Activated naive CD8-positive, alpha-beta T cell treated with anti-CD3 and anti-CD28 coated beads for 36 hours (primary cell): ENCODE measurements at places on chromosomes 1 and 21.

GRCh38 chr1:246971090-246971721 is 36.7 kb downstream of the ZNF695 start:
- peaks cover 4% of the 10 kb centered on the region for H3K27me3 ChIP-seq
- no peak overlapping the region for H3K27ac ChIP-seq
- H3K4me3 ChIP-seq = no peak overlapping the region
- peak; percentile 47 for DNase-seq
- H3K36me3 ChIP-seq = peaks cover 3% of the 10 kb centered on the region

DNA sequence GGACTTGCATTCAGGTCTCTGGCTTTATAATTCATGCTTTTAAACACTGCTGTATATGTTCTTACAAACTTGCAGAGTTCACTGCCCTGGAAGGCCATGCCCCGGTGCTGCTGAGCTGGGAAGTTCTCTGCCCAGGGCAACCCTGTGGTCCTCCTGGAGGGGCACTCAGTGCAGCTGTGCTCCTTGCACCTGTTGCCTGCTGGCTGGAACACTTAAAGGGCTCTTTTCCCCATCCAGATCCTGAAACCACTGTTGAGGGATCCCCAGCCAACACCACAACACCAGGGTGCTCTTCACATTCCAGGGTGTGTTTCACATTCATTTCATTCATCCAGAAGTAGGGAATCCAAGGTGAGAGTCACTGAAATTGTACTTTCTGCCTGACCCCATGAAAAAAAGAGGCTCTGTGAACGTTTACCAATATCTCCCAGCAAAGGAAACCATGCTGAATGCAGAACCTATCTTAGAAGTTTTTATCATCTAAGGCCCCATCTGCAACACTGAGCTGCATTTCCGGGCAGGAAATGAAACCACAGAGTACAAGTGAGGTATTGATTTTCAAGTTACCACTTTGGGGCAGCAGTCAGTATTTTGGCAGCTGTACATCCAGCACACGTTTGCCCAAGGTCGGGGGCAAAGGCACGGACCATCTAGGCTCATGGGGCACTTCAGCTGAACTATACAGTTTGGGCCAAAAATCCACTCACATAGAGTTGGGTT is 16.4 kb upstream of the KIAA0040 start:
- DNase-seq = peak; percentile 30
- H3K27ac ChIP-seq = peak overlapping the region; percentile 92
- no peaks in the 10 kb centered on the region for H3K27me3 ChIP-seq
- peak overlapping the region; percentile 75 for H3K4me3 ChIP-seq
- peaks cover 57% of the 10 kb centered on the region for H3K4me1 ChIP-seq
- H3K36me3 ChIP-seq = no peaks in the 10 kb centered on the region

DNA sequence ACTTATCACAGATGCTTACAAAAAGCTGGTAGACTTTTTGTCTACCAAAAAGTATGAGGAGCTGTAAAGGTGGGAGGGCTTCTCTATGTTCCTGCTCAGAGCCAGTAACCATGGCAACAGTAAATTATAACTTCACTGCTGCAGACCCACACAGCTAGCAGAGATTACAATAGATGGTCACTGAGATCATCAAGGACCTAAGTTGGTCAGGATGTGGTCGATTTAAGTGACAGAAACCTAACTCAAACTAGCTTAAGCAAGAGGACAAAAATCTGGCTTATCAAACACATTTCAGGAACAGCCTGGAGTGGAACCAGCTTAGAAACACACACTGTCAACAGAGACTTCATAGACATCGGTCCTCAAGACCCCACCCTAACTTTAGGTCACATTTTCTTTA is 113.4 kb upstream of the ATP1A1 start:
- DNase-seq = no peak
- no peak overlapping the region for H3K27ac ChIP-seq
- peaks cover 53% of the 10 kb centered on the region for H3K4me1 ChIP-seq

- peaks cover 31% of the 10 kb centered on the region for H3K4me1 ChIP-seq
- H3K27ac ChIP-seq = no peak overlapping the region
- H3K4me3 ChIP-seq = no peak overlapping the region
- H3K36me3 ChIP-seq = peaks cover 18% of the 10 kb centered on the region
- no peaks in the 10 kb centered on the region for H3K27me3 ChIP-seq
- DNase-seq = no peak
These were observed 265.5 kb downstream of the PTPRC start for GRCh38 chr1:198904321-198904720.

GRCh38 chr21:38918607-38919346 is 113.0 kb downstream of the ETS2 start:
- H3K27ac ChIP-seq = no peak overlapping the region
- peaks cover 38% of the 10 kb centered on the region for H3K27me3 ChIP-seq
- no peak for DNase-seq
- H3K4me3 ChIP-seq = no peak overlapping the region
- H3K36me3 ChIP-seq = no peaks in the 10 kb centered on the region

GRCh38 chr1:67522001-67522441 is 91.8 kb upstream of the SERBP1 start:
- H3K27ac ChIP-seq = no peak overlapping the region
- H3K27me3 ChIP-seq = peaks cover 10% of the 10 kb centered on the region
- DNase-seq = no peak
- H3K4me3 ChIP-seq = no peak overlapping the region

DNA sequence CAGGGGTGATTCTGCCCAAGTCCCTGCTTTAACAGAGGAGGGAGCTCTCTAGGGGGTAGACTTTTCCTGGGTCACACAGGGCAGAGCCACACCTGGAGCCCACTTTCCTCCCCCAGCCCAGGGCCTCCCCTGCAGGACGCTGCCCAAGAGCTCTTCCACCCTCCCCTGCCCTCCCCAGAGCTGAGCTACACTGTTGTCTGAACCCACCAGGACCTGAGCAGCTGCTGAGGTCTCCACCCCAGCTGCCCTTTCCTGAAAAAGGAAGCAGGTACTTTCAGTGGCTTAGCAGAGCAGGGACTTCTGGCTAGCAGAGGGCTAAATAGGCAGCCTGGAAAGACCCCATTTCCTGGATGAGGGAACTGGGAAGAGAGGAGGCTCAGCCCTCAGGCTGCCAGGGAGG is 169.3 kb upstream of the ETV3 start:
- DNase-seq = no peak
- peaks cover 25% of the 10 kb centered on the region for H3K27me3 ChIP-seq
- H3K4me1 ChIP-seq = no peaks in the 10 kb centered on the region
- H3K36me3 ChIP-seq = no peaks in the 10 kb centered on the region

DNA sequence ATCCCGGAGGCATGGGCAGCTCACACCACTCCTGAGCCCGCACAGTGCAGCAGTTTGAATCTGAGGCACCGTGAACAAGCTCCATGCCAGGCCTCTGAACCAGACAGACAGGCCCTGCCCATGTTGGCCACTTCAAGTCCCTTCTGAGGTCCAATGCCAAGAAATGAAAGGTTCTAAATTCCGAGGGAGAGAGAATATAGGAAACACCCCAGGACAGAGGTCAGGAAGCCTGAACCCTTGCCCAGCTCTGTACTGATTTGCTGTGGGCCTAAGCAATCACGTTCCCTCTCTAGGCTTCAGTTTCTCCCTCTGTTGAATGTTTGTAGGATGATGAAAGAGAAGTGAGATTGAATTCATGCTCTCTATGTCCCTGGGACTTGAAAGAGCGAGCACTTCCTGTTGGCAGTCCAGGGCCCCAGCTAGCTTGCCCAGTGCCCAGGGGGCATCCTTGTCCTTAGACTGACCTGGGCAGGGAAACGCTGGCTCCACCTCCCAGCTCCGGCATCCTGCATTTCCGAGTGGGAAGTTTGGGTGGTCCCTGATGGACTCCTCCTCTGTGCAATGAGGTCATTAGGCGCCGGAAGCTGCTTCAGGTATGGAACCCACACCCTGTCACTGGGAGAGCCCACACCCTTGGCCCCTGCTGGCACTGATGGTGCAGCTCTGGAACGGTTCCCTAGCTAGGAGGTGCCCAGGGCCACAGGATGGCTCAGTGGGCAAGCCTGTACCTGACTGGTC is 242.4 kb upstream of the TMEM51 start:
- DNase-seq = no peak
- H3K36me3 ChIP-seq = no peaks in the 10 kb centered on the region
- no peaks in the 10 kb centered on the region for H3K4me1 ChIP-seq
- no peak overlapping the region for H3K4me3 ChIP-seq
- no peak overlapping the region for H3K27ac ChIP-seq

- no peak overlapping the region for H3K4me3 ChIP-seq
- no peak overlapping the region for H3K27ac ChIP-seq
- peaks cover 28% of the 10 kb centered on the region for H3K27me3 ChIP-seq
- no peak for DNase-seq
These were observed 88.7 kb downstream of the TENT5C start for GRCh38 chr1:117694543-117694942.

DNA sequence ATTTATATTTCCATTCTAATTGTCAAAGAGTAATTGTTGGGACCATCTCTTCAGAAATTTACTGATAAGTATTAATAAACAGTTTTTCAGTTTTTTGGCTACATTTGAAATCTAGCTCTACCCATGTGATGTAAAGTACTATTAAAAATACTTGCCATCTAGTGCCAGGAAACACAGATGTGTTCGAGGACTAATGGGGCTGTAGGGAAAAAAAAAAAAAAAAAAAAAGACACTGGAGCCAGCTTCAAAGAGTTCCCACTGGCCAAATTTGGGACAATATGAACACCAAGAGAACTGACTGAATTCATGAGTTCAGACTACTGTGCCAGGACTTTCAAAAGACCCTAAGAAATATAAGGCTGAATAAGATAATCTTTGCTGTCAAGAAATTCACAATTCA is 65.2 kb upstream of the GFI1 start:
- no peaks in the 10 kb centered on the region for H3K27me3 ChIP-seq
- DNase-seq = no peak
- peaks cover 59% of the 10 kb centered on the region for H3K36me3 ChIP-seq
- peaks cover 33% of the 10 kb centered on the region for H3K4me1 ChIP-seq
- no peak overlapping the region for H3K27ac ChIP-seq

- no peaks in the 10 kb centered on the region for H3K27me3 ChIP-seq
- H3K4me1 ChIP-seq = no peaks in the 10 kb centered on the region
- H3K4me3 ChIP-seq = no peak overlapping the region
- H3K36me3 ChIP-seq = no peaks in the 10 kb centered on the region
- no peak for DNase-seq
These were observed 369.5 kb downstream of the SEC16B start for GRCh38 chr1:177600321-177600720.

GRCh38 chr1:93638307-93638847 is 43.3 kb downstream of the BCAR3 start:
- no peaks in the 10 kb centered on the region for H3K27me3 ChIP-seq
- H3K27ac ChIP-seq = no peak overlapping the region
- H3K4me3 ChIP-seq = no peak overlapping the region
- no peaks in the 10 kb centered on the region for H3K36me3 ChIP-seq
- no peak for DNase-seq

DNA sequence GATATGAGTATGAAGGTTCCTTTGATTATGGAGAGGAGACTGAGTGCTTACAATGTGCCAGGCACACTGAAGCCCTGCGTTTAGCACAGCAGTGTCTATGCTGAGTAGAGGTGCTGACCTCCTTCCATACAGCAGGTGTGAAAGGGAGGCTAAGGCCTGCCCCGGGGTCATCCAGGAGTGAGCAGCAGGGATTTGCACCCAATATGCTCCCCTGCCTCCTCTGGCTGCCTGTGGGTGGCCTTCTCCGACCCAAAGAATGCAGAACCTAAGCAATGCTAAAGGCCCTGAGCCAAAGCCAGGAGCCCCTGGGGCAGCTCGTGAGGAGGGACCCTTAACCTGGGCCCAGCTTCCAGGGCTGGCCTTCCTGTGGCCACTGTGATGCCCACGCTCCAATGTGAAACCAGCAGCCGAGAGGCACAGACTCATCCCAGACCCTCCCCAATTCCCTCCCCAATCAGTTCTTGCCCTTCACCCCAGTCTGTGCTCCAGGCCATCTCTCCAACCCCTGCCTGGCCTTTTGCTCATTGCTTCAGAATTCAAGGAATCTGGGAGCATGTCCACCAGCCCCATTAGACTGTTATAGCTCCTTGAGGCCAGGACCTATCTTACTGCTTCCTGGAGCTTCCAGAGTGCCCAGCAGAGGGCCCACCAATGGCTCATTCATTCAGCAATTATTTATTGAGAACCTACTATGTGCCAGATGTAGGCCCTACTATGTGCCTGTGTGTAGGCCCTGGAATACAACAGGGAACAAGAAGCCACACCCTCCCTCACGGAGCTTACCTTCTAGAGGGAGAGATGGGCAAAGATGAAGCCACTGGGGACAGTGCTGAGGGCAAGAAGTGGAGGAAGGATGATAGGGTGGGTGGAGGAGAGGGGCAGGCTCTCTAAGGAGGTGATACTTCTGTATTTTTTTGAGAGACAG is 53.3 kb downstream of the TAS1R2 start:
- no peak overlapping the region for H3K27ac ChIP-seq
- no peak for DNase-seq
- peaks cover 12% of the 10 kb centered on the region for H3K27me3 ChIP-seq

- H3K4me3 ChIP-seq = no peak overlapping the region
- H3K27me3 ChIP-seq = peaks cover 13% of the 10 kb centered on the region
- H3K36me3 ChIP-seq = no peaks in the 10 kb centered on the region
- no peak overlapping the region for H3K27ac ChIP-seq
- no peak for DNase-seq
These were observed 664.2 kb downstream of the PTPRC start for GRCh38 chr1:199303035-199303434.

- no peak overlapping the region for H3K4me3 ChIP-seq
- no peaks in the 10 kb centered on the region for H3K36me3 ChIP-seq
- no peak overlapping the region for H3K27ac ChIP-seq
- DNase-seq = no peak
These were observed 429.8 kb upstream of the VAMP3 start for GRCh38 chr1:7341145-7341905.

DNA sequence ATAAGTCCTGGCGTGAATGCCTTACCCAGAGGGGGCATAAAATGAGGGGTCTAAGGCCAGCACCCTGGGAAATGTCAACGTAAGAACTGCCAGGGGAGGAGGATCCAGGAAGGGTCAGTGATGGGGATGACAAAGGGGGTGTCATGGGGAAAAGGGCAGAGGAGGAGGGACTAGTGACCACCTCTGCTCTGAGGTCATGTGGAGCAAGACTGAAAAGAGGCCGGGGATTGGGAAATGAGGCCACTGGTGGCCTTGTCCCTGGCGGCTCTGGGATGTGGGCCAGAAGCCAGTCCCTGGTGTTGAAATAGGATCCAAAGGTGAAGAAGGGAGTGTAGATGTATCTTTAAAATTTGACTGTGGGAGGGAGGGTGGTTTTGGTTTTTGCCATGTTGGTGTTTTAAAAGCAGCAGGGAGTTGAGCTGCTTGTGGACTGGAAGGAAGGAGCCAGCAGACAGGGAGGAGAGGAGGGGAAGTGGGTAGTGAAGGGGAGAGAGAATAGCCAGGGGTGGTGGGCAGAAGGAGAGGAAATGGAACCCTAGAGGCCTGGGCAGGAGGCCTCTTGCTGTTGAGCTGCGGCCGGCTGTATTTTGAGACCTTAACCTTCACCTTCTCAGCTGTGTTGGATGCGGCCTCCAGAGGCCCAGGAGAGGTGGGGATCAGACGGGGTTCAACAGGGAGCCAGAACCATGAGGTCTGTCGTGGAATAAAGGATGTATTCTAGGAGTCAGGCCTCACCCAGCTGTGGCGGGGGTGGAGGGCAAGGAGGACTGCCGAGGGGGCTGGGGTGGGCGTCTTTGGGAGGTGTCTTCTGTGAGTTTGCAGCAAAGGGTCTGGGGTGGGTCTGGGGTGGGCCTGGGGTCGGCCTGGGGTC is 92.5 kb downstream of the DHRS3 start:
- no peaks in the 10 kb centered on the region for H3K27me3 ChIP-seq
- peak overlapping the region; percentile 52 for H3K27ac ChIP-seq
- no peak overlapping the region for H3K4me3 ChIP-seq
- H3K4me1 ChIP-seq = peaks cover 10% of the 10 kb centered on the region

- no peaks in the 10 kb centered on the region for H3K36me3 ChIP-seq
- H3K4me1 ChIP-seq = no peaks in the 10 kb centered on the region
- no peak overlapping the region for H3K27ac ChIP-seq
- no peak overlapping the region for H3K4me3 ChIP-seq
These were observed 22.9 kb downstream of the HTR1D start for GRCh38 chr1:23194119-23194984.
